ENCODE measurements at places on chromosomes 12 and 14. TPM values are rescaled to one million over a fixed set of nuclear protein-coding genes. Genes with fewer than 3 reads are reported as not detected.

TRIM9 gene
- 2.8 TPM for polyA plus RNA-seq

TCL1B gene
- 0.60 TPM for polyA plus RNA-seq

PTGDR gene
- 0.76 TPM for polyA plus RNA-seq

AMDHD1 gene
- polyA plus RNA-seq, result 1.5 TPM

DBX2 gene
- polyA plus RNA-seq, result 0.08 TPM

RGS6 gene
- polyA plus RNA-seq, result 1.00 TPM

WNT5B gene
- polyA plus RNA-seq, result 5.5 TPM

CTSG gene
- 0.27 TPM for polyA plus RNA-seq

OR10P1 gene
- not detected for polyA plus RNA-seq

TRHDE gene
- 26.8 TPM for polyA plus RNA-seq

NEUROD4 gene
- not detected for polyA plus RNA-seq

FOXN4 gene
- polyA plus RNA-seq, result 2.9 TPM

HSP90AA1 gene
- 768 TPM for polyA plus RNA-seq

TOMM20L gene
- polyA plus RNA-seq, result 2.5 TPM

VPS29 gene
- 173 TPM for polyA plus RNA-seq

NINJ2 gene
- 1.3 TPM for polyA plus RNA-seq

KRR1 gene
- polyA plus RNA-seq, result 104 TPM

HSPB8 gene
- polyA plus RNA-seq, result 4.8 TPM

SPRING1 gene
- polyA plus RNA-seq, result 33.8 TPM

MIPOL1 gene
- 12.7 TPM for polyA plus RNA-seq
